ENCODE measurements at places on chromosomes 5 and 9.

DNA sequence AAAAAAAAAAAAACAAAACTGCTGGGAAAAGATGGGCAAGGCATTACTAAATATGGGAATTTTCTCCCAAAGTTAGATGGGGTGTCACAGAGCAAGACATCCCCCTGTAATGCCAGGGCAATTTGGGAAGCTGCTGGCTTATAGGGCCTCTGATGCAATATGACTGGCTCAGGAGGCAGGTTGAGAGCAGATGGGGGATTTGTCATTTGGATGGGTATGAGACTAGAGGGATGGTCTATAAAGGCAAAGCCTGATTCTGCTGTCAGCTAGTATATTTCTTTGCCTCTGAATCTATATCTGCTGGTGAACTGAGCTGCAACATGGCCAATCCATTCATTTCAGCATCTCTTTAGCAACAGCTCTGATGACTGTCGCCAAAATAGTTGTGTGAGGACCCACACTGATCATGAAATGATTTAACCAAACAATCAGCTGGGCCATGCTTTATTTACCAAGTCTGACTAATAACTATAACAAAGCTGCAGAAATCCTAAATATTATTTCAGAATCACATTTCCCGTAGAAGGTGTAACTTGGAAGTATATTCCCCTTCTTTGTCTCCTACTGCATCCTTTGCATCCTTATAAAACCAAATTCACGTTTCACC, 455.1 kb upstream of the ZNF608 start:
- DNase-seq = no peak

GRCh38 chr9:87573841-87574342, 76.2 kb downstream of the DAPK1 start:
- DNase-seq = no peak

DNA sequence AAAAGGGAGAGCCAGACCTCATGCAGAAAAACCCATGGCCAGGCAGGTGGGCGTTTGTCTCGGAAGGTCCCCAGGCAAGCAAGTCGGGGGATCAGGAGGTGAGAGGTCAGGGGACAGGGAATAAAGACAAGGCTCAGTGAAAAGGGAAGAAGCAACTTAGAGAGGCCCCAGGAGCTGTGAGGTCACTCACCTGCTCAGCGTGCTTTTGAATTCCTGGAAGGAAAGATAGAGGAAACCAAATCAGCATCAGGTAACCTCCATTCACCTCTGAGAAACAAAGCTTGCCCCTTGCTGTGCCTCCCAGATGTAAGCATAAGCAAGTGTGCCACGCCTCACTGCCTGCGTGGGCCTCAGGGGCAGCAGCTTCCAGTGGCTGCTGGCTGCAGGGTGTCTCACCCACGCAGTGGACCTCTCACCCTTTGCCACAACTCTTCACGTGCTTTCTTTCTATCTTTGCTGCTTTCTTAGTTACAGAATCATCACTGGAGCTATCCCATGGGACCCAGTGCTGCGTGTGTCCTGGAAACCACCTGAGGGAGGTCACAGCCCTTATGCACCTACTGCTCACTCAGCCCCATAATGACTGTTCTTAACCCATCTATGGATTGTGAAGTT, 6.0 kb downstream of the TRIM7 start:
- no peak for DNase-seq

GRCh38 chr5:179211068-179211467, 134.2 kb downstream of the ADAMTS2 start:
- no peak for DNase-seq

DNA sequence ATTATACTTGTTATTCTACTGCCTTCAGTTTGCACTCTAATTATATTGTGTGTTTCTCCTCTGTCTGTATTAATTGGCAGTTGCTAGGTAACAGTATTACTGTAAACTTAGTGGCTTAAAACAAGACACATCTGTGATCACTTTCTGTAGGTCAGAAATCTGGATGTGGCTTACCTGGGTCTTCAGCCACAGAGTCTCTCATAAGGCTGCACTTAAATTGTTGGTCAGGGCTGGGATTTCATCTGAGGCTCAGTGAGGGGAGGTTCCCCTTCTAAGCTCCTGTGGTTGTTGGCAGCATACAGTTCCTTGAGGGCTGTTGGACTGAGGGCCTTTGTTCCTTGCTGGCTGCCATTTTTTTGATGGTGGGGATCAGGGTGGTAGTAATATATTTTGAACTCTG, 68.8 kb downstream of the SLC44A1 start:
- no peak for DNase-seq

DNA sequence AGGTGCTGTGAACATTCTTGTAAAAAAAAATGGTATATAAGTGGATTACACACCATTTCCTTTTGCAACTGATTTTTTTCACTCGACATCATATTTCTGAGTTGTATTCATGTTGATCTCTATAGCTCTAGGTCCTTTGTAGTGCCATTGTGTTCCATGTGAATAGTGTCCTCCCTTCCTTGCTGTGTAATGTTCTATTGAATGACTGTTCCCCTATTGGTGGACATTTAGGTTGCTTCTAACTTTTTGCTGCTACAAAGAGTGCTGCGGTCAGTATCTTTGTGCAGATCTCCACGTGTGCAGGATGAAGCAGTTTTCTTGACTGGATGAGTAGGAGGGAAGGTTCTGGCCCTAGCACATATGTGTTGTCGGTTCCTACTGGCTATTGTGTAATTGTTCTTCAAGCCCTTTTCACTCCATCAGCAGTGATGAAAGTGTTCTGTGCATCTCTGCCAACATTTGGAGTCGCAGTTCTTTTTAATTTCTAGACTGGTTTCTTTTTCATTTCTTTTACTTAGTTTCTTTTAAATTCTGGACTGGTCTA, 20.2 kb downstream of the DAB2IP start:
- no peak for DNase-seq

- DNase-seq = no peak
Measured at GRCh38 chr9:121542025-121542424, 42.4 kb upstream of the GGTA1 start.

DNA sequence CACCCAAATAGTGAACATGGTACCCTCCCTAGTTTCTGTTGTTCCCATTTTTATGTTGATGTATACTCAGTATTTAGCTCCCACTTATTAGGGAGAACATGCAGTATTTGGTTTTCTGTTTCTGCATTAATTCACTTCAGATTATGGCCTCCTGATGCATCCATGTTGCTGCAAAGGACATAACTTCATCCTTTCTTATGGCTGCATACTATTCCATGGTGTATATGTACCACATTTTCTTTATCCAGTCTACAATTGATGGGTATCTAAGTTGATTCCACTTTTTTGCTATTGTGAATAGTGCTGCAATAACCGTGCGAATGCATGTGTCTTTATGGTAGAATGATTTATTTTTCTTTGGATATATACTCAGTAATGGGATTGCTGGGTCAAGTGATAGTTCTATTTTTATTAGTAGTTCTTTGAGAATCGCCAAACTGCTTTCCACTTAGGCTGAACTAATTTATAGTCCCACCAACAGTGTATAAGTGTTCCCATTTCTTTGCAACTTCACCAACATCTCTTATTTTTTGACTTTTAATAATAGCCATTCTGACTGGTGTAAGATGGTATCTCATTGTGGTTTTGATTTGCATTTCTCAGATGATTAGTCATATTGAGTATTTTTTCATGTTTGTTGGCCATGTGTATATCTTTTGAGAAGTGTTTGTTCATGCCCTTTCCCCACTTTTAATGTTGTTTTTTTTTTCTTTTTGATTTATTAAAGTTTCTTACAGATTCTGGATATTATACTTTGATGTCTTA, 79.6 kb downstream of the SMIM15 start:
- no peak for DNase-seq

DNA sequence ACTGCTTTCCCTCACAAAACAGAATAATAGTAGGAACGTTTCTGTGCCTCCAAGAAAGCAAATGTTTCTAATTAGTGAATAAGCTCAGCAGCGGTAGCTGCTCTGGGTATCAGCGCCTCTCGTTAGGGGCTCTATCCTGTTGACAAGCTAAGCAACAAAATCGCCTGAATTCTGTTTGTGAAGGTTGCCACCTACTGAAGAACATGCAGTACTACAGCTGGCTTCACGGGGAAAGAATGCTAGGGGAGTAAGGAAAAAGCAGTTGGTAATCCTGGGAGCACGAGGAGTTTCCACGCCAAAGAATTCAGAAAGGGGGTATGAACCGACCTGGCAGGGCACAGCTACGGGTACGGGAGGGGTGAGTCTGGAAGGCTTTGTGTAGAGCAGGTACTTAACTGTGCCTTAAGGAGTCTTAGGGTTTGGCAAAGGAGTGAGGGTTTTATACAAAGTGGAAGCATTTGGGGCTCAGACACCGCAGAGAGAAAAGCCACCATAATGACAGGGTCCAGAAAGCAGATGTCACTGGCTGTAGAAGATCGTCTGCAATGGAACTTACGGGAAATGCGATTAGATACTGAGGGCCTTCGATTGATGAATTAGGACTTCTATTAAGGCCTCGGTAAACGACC, 171.7 kb downstream of the TTC39B start:
- DNase-seq = peak; percentile 36

GRCh38 chr9:110143485-110143884, 64.5 kb downstream of the C9orf152 start:
- no peak for DNase-seq

GRCh38 chr5:149745-150485, 41.4 kb upstream of the LRRC14B start:
- DNase-seq = no peak

GRCh38 chr9:16487915-16488314, 382.6 kb downstream of the BNC2 start:
- no peak for DNase-seq

GRCh38 chr5:158695595-158696330, 404.0 kb downstream of the EBF1 start:
- DNase-seq = peak; percentile 41

GRCh38 chr5:147465747-147466146, 44.1 kb downstream of the DPYSL3 start:
- DNase-seq = no peak

DNA sequence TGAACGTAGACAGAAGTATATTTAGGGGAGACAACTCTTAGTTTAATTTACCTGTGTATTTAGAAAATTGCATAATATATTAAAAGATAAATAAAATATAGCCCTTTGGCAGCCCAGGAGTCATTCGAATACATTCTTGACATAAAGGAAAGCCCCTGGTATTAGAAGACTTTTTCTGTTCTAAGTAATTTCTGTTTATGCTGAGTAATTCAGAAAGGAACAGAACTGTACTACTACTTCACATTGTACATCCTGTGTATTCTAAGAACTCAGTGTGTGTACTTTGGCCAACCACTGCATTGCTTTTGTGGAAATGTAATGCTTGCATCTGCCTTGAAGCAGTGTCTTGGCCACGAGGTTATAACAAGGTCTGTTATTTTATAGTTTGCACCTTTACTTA, 136.4 kb downstream of the KDM4C start:
- no peak for DNase-seq

- peak; percentile 46 for DNase-seq
Measured at GRCh38 chr9:33166231-33167083, 679 bp downstream of the B4GALT1 start.

DNA sequence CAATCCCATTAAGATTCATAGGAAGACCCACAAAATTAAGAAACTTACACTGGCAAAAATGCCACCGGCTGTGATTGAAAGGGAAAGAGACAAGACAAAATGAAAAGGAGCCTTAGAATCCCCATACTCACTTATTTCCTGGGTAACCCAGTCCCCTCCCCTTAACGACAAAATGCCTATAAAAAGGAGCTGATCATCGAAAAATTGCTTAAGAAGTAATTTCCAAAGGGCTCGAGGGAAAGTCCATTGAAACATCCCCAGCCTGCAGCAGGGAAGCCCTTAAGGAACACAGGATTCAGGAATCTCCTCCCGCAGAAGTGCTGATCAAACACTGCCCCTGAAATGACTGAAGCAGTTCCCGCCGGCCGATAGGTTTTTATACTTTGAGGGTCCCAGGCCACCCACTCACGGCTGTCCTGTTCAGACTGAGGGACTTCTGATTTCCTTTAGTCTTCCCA, 677 bp upstream of the ZNF79 start:
- DNase-seq = no peak

DNA sequence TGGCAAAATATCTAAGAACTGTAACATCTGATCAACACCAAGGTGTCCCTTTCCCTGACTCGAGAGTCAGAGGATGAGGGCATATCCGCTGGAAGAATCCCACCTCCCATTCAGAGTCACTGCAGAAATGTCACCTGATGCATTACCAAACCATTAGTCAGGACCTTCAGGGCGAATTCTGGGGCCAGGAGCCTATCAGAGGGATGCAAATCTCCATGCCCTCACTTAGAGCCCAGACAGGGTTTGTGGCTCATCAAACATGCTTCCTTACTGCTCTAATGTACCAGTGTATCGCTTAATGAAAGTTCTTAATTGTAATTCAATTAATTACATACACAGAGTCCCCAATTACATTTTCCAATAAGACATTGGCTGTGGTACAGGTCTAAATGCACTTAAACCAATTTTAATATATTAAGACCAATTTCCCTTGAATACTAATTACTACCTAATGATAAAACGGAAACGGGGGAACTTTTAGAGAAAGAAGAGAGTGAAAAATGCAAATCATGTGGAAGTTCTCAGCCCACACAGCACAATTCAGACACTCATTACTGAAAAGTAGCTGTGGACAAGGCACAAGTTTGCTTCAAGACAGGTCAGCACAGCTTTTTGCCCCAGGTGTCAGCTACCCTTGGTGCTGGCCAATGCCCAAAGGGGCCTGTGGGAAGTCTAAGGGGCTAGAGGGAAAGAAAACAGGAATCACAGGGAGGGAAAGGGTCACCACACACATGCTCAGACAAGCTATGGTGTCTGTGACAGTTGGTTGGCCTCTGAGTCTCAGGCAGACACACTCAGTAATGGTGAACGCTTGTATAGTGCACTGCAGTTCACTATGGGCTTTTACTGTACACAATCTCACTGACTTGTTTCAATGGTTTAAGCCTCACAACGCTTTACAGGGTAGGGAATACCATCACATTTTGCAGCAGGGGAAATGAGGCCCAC, 211.6 kb downstream of the MAPKAP1 start:
- DNase-seq = no peak

- DNase-seq = no peak
Measured at GRCh38 chr5:32020946-32021345, 153.2 kb downstream of the GOLPH3 start.

- no peak for DNase-seq
Measured at GRCh38 chr9:88580961-88581360, 46.0 kb downstream of the NXNL2 start.

GRCh38 chr9:127950513-127951289, 13.0 kb upstream of the DPM2 start:
- no peak for DNase-seq

All from HuH-7.5 (cell line).